ENCODE measurements at places on chromosomes 6 and 20.

- DNase-seq: no peak
Measured at GRCh38 chr6:30463242-30463641, 26.1 kb upstream of the HLA-E start.

GRCh38 chr20:19259141-19259591 lies 46.7 kb downstream of the SLC24A3 start:
- DNase-seq: no peak

- DNase-seq: no peak
Measured at GRCh38 chr6:30102414-30102969, 10.4 kb downstream of the TRIM31 start.

DNA sequence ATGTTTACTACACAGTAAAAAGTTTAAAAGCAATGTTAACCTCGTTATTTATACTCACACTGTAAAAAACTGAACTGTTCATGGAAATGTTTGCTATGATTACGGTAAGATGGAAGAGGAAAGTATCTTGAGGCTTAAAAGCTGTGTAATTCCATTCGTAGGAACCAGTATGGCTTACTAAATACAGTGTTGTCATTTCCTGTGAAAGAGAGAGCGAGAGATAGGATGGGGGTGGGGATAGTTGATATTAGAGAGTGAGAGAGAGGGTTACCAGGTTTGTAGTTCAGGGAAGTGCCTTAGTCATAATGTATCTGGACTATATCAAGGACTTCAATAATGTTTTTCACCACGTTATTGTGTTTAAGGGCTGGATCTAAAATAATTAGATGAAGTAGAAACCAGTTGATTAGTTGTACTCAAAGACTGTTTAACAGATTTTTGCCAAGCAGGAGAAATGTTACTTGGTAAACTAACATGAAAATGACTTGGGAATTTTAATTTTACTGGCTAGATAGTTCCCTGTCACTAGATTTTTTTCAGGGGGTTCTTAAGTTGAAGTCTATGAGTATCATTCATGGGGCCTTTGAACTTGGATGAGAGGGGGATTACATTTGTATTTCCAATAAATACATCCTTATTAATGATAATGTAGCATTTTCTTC lies 30.4 kb downstream of the AFDN start:
- DNase-seq: no peak

GRCh38 chr20:37690626-37691369 lies 3.0 kb upstream of the CTNNBL1 start:
- no peak for DNase-seq

DNA sequence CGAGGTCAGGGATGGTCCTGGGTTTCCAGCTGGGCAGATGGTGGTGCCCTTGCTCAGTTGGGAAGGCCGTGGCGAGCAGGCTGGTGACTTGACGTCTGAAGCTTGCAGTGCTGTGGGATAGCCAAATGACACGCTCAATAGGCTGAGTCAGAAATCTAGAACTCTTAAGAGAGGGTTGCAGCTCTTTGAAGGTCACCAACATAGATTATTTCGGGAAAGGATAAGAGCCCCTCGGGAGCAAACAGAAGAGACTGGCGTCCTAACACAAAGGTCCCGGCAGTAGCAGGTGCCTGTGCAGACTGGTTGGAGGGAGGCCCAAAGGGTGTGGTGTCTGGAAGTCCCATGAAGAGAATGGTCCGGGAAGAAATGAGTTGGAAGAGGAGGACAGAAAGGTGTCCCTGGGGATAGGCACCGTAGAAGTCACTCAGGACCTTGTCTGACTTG lies 18.4 kb downstream of the PKIG start:
- DNase-seq: no peak

DNA sequence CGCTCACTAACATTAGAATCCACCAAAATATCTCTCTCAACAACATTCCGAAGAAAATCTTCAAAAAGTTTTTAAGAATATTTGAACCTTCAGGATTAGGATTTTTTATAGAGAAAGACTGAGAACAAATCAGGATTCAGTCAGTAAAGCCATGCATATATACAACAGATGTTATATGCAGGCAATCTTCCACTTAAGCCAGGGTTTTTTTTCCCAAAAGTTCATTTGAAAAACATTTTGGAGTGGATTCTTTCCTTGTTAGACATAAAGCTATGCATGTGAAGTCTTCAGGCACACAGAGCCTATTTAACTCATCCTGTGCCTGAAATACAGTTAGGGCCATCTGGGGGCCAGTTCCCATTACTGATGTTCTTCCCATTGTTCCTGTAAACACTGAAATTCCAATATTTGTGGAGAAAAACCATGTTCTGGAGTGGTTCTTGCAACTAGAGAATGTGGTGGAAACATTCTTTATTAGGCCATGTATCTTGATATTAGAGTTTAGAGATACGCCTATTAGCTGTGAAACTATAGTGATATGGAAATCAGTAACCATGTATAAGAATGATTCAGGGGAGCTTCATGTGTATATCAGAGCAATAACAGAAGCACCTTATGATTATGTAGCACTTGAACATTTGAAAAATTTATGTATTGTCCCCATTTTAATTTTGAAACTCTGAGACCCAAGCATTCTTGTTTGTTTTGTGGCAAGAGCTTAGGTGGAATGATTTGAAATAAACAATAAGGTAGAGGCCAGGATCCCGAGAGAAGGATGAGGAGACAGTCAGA lies 61.7 kb downstream of the PLEKHG1 start:
- no peak for DNase-seq

DNA sequence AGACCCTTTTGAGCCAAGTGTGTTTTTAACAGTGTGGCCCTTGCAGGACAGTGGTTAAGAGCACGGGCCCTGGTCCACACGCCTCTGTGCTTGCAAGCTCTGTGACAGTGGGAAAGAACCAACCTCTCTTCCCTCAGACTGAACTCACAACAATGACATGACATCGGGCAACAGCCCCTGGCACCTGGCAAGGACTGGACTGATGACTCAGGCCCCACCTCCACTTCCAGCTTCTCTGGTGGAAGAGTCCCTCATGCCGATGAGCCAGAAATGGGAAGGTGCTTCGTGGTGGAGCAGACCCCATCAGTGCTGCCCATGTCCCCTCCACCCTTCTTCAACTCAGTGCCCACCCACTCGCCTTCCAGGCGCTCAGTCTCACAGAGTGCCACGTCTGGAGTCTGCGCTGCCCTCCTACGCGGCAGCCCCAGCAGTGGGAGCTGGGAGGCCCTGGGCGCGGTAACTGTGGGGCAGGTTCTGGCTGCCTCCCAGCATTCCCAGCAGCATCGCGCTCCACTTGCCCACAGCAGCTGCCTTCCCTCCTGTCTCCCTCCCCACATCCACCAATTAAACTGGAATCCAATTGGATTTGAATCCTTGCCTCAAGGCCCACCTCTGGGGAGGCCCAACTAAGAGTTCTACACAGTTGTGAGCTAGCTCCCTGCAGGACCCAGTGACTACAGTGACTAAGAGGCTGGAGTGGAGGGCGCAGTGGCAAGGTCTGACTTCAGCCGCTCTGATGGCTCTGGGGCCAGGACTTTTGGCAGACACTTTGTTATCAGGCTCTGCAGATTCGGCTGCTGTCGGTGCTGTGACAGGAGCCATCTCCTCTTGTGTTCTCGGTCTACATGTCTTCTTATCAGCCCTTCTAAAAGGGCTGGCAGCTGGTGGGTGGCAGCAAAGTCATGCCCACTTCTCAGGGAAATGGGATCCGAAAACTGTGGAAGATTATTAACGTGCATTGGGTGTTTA lies 156.8 kb upstream of the MLN start:
- no peak for DNase-seq

- DNase-seq: no peak
Measured at GRCh38 chr6:133806382-133807140, 82.4 kb upstream of the TCF21 start.

DNA sequence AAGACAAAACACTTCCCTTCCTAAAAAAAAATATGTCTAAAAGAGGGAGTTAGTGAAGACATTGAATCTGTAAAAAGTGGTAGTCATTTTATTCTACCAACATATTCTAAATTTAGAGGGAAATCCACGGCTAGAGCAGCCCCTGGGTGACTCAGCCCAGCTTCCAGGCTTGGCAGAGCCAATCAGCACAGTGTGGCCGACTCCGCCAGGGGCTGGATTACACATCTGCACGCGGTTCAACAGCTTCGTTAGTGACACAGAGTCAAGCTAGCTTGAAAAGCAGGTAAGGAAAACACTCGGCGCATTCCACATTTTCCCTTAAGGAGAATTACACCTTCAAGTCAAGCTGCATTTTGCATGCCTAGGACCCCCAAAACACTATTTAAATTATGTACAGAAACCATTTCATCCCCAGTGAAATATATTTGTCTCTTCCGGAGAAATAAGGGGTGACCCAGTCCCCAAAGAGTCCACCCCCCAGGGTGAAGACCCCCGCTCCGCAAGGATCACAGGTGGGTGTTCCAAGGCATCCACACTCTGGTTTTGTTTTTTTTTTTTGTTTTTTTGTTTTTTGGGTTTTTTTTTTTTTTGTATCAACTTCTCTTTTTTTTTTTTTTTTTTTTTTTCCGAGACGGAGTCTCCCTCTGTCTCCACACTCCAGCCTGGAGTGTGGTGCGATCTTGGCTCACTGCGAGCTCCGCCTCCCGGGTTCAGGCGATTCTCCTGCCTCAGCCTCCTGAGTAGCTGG lies 58.4 kb upstream of the ARID1B start:
- DNase-seq: no peak

- DNase-seq: no peak
Measured at GRCh38 chr6:96301781-96302180, 219.8 kb upstream of the UFL1 start.

DNA sequence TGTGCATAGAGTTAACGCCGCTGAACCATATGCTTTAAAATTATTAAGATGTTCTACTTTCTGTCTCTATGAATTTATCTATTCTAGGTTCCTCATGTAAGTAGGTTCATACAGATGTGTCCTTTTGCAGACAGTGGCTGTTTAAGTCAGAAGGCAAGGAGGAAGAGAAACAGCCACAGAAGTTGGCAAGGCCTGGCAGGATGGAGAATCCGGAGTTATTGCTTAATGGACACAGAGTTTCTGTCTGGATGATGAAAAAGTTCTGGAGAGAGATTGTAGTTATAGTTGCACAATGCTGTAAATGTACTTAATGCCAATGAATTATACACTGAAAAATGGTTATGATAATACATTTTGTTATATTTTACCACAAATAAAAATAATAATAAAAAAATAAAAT lies 283.6 kb upstream of the CNR1 start:
- DNase-seq: no peak

GRCh38 chr6:2999618-3000557 lies at the start of gene NQO2:
Gene NQO2 (plus strand): TSS chr6:2999894. CDS start chr6:3006553, 6,659 bp downstream.
- DNase-seq: peak; percentile 46

DNA sequence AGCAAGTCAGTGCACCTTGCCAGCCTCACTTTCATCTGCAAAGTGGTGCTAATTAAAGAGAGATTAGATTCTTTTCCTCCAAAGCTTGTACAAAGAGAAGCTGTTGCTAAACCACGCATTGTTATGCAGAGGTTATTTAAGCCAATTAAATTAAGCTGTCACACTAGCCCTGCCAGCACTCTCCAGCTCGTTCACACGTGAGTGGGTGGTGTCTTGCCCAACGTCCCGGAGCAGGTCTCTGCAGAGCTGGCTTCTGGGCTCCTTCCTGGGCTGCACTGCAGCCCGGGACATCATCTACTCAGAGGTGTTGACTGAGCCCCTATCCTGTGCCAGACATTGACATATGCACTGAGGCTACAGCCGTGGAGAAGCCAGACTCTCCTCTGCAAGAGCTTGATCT lies 401.6 kb upstream of the SULF2 start:
- no peak for DNase-seq

DNA sequence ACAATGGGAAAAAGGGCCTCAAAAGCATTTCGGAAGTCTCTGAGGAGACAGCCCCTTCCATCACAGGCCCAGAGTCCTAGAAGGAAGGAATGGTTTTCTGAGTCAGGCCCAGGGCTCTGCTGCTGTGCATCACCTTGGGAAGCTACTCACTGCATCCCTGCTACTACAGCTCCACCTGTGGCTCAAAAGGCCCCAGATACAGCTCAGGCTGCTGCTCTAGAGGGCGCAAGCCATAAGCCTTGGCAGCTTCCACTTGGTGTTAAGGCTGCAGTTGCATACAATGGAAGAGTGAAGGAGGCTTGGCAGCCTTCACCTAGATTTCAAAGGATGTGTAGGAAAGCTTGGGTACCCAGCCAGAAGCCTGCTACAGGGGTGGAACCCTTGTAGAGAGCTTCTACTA lies 54.8 kb downstream of the MEI4 start:
- DNase-seq: no peak

- DNase-seq: no peak
Measured at GRCh38 chr6:130324657-130325056, 41.2 kb upstream of the TMEM200A start.

GRCh38 chr6:119986934-119987549 lies 637.5 kb upstream of the MAN1A1 start:
- DNase-seq: no peak

- DNase-seq: no peak
Measured at GRCh38 chr20:46060301-46060881, 29.4 kb downstream of the NCOA5 start.

DNA sequence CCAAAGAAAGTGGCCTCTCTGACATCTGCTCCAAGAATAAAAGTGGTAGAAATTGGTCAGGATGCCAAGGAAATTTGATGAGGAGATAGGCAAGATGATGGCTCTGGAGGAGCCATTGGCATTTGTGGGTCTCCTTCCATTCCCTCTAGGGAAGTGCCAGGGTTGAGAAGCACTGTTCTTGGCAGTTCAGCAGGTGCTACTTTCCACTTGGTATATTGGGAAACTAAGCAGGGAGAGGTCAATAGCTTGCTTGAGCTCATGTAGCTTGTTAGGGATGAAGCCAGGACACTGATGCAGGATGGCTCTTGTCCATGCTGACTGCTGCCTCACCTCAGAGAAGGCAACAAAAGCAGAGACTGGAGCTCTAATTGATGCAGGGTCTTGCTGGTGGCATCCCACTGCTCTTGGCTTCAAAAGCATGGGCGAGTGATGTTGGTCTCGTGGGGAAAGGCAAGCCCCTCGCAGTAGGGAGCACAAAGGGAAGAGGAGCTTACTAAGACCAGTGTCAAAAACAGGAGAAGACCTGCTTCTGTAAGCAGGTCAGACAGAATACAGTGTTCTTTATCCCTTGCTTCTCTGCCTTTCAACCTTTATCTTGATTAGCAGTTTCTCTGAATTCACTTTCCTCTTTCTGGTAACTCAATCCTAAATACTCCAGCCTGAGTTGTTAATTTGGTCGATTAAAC lies 73.1 kb upstream of the RIPOR2 start:
- DNase-seq: no peak

GRCh38 chr6:34338377-34338776 lies 54.1 kb downstream of the NUDT3 start:
- DNase-seq: no peak

DNA sequence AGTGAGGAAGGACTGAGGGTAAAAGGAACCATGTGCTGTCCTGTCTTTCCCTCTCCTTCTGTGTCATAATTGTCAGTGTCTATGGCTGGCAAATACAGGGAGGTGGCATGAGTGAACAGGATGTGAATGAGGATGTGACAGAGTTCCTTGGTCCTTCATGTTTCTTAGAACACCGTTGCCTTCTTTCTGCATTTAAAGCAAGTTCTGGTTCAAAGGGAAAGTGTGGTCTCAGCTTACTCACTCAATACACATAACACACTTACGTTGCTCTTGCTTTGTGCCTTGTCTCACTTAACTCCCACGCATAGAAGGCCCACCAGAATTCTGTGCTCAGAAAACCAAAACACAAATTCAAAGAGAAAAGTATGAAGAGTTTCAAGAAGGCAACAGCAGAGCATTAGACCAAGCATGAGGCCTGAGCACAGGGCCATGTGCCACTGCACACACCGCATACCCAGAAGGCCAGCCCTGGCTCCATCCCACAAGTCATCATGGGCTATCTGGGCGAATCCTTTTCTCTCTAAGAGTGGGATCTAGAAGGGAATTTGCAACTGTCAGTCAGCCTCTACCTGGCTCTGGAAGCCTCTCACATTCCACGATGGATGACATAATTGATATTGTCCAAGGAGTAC lies 38.9 kb upstream of the SAYSD1 start:
- no peak for DNase-seq

Measured in C1 segment of cervical spinal cord (tissue), 14 donors.